ENCODE measurements at places on chromosomes 2 and 18.

DNA sequence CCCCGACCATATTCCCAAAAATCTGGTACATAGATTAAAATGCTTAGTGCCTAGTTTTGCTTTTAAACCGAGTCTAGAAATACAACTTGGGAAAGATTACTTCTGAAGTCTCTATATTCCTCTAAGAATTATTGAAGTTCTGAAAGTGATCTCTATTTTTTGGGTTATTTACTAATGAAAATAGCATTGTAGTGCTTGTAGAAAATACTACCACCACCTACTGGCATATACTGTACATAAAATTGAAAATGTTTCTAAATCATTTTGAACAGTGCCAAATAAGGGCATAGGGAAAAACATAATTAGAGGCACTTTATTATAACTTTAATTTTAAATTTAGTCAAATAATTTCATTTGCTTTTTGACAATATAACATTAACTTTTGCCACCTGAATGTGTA is 1399.6 kb upstream of the ZEB2 start:
- no peak for DNase-seq

- DNase-seq = peak; percentile 46
These were observed 130.4 kb downstream of the COL4A4 start for GRCh38 chr2:227033471-227034148.

GRCh38 chr18:13541621-13542519 is 184.5 kb downstream of the FAM210A start:
- no peak for DNase-seq

GRCh38 chr2:110099471-110100225 is 16.0 kb downstream of the MALL start:
- no peak for DNase-seq

DNA sequence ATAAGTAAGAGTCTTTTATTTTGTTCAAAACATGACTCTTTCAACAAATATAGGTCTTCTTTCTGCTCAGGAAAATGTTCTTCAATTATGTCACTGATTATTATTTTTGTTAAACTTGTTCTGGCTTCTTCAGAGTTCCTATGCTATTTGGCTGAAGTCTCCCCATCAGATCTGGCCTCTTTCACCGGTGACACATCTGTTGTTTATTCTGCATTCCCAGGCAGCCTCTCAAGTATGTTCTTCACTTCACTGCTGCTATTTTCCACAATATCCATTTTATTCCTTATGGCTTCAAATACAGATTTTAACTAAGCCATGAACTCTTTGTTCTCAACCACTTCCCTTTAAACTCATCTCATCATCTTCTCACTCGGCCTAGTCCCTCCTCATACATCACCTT is 45.7 kb downstream of the HDAC4 start:
- DNase-seq = no peak

GRCh38 chr2:99898336-99899048 is 243.9 kb downstream of the AFF3 start:
- DNase-seq = no peak

- no peak for DNase-seq
These were observed 201.6 kb downstream of the ALPK2 start for GRCh38 chr18:58427321-58427720.

DNA sequence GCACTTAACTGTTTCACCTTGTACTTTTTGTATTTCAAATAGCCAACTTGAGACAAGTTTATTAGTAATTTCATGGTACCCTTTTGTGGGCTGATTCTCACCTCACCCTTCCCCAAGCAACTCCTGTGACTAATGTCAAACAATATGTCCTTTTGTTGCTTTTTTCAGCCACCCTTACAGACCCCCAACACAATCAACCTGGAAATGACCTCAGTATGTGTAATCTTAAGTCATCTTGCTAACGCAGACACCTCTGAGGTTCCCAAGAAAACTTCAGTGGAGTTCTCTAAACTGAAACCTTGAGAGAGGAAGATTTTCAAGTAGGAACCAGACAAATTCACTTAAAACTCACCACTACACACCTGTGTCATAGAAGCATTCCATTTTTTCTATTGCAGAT is 69.5 kb downstream of the KYNU start:
- no peak for DNase-seq

DNA sequence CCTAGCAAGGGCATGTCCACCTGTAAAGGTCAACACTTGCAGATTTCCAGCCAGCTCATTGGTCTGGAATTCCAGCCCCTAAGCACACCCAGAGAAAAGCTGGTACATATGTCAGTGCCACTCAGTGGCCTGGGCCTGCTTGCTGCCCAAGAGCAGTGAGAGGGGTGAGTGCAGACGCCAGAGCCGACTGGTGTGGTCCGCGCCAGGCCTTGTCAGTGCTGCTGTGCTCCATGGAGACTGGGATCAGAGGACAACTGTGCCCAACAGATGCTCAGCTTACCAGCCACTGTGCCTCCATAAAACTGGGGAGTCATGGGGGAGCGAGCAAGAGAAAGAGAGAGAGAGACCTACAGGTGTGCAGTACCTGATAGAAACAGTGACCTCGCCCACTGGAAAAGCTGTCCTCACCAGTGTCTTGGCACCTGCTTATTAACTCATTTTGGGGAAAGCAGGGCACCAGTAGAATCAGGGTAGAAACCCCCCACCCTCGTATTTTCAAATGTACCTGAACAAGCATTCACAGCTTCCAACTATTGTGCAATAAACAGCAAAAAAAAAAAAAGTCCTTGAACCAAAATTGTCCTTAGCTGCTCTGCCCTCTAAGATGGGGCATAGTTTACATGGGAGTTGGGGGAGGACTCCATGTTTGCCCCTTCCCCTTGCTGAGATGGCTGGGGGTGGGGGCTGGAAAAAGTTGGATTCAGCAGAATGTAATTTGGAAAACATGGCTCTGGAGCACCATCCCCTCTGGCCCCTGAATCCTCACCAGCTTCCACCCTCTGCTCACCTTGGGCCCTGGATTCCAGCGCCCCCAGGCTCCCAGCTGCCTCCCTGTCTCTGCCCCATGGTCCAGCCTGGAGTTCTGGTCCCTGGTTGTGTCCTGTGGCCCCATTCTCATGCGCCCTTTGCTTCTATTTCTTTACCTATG is 1.4 kb upstream of the SP140L start:
- DNase-seq = no peak

All from stimulated activated CD4-positive, alpha-beta T cell treated with anti-CD3 and anti-CD28 coated beads, Interleukin-15, amount 100 ng/mL, for 24 hours (primary cell).